Retinal pigment epithelial cell (primary cell): ENCODE measurements at places on chromosomes 5 and 9.

GRCh38 chr5:65760504-65761275 lies 38.7 kb downstream of the NLN start:
- DNase-seq, result no peak

- no peak for DNase-seq
Measured at GRCh38 chr5:370959-371810, 49.7 kb downstream of the AHRR start.

DNA sequence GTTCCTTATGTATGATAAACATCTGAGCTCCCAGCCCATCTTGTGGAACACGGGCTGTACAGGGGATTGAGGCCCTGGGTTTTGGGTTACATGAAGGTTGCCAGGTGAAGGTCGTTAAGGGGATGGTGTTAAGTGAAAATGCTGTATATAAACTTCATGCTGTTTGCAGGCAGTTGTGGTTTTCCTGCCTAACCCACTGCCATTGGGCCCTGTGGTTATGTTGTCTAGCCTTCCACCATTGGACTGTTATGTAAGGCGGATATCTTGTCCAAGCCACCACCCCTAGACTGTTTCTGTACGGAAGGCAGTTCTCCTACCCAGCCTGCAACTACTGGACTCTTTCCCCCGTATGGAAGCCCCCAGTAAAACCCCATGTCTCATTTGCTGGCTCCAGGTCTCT lies 246.1 kb downstream of the KIF4B start:
- no peak for DNase-seq

- DNase-seq, result no peak
Measured at GRCh38 chr5:87394411-87395165, 18.1 kb downstream of the CCNH start.

DNA sequence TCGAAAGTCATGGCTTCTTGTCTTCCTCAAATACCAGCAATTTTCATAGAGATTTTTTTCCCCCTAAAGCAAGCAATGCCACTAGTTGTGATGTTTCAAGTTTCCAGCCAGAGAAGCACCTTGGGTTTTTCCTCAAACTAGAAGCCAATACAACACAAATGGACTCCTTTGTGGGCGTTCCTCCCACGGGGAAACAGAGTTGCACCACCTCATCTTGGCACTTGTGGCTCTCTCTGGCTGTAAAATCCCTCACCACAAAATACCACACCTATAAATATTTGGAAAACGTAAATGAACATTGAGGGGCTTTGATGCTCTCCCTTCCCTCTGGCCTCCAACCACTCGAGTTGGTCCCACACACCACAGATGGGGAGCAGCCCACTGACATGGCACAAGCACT lies 67.2 kb upstream of the PCA3 start:
- no peak for DNase-seq

- DNase-seq, result peak; percentile 14
Measured at GRCh38 chr9:113309204-113309813, 6.1 kb upstream of the RNF183 start.

GRCh38 chr5:83099445-83099844 lies 22.1 kb downstream of the XRCC4 start:
- DNase-seq, result no peak

DNA sequence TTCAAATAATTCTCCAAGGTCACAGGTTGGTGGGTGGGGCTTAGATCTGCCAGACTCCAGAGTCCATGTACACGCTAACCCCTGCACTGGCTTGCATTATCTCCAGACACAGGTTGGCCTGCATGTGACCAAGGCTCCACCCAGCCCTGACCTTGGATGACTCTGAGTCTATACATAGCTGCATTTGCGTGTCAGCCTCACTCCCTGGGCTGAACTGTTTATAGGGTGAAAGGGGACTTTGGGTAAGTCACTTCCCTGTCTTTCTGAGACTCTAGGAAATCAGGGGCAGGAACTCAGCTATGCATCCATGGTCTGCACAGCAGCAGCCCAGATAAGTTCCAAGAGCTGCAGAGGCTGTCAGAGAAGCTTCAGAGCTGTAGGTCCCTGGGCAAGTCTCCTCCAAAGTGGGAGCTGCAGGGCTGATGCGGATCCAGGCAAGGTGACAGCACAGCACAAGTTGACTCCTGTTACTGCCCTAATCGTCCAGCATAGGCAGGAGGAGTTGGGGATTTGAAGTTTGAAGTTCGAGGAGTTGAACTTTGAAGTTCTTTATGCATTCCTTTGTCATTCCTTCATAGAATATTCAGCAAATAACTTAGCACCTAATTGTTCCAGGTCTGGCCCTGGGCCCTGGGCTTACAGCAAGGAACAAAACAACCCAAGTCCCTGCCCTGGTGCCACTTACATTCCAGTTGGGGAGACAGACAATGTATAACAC lies 53.4 kb downstream of the SLC22A5 start:
- DNase-seq, result no peak

DNA sequence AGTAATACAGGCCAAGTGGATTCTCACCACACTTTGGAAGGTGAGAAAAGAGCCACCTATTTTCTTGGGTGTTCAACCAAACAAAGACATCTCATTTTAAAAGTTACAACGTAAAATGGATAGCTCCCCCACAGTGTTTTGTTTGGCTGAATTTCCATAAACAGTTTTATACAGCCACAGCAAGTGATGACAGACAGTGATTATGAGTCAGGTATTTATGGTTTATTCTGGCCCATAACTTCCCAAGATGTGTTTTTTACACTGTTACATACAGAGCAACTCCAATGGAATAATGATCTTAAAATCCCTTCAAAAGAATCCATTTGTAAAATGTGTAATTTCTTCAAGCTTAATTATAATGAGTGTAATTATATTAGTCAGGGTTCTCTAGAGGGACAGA lies 421.3 kb downstream of the TLE1 start:
- no peak for DNase-seq

DNA sequence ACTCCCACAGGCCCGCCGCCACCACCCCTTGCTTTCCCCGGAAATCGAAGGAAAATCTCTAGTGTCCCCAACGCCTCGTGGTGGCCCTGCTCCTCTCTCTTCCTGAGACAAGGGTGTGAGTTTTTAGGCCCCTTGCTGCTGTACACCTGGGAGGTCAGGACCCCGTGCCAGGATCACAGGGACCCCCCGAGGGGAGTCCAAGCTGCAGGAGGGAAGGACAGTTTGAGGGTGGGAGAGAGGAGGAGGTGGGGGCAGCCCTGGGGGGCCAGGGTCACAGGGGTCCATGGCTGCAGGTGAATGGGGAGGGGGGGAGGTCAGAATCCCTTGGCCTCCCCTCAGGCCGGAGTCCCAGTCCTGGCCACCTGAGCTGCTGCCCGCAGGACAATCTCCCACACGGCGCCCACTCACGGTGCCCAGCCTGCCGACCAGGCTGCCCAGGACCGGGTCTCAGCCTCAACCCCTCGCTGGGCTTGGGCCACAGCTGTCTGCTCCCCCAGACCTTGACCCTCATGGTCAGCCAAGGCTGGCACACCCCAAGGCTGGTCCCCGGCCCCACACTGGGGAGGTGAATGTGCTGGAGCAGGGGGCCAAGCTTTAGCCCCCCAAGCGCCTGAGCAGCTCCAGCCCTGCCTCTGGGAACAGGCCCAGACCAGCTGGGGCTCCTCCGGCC lies 19.9 kb downstream of the TPPP start:
- DNase-seq, result no peak

- no peak for DNase-seq
Measured at GRCh38 chr9:132082188-132082587, 2.5 kb upstream of the MED27 start.

DNA sequence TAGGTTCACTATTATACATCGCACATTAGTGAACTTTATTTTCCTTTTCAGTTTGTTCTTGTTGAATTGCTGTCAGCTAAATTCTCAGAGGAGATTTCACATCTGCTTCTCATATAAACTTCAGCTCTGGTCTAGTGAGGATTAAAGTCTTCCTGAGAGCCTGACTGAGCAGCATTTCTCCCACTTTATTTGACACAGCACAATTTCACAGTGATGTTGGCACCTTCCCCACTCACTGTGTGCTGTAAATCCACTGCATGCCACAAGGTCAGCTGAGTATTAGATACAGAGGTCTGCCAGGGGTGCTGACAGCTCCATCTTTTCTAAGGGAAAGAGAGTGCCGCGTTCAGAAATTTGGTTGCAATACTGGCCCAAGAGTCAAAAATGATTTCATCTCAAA lies 567.4 kb downstream of the PRR16 start:
- peak; percentile 62 for DNase-seq

- DNase-seq, result no peak
Measured at GRCh38 chr9:115400796-115401195, 282.8 kb upstream of the TNC start.

DNA sequence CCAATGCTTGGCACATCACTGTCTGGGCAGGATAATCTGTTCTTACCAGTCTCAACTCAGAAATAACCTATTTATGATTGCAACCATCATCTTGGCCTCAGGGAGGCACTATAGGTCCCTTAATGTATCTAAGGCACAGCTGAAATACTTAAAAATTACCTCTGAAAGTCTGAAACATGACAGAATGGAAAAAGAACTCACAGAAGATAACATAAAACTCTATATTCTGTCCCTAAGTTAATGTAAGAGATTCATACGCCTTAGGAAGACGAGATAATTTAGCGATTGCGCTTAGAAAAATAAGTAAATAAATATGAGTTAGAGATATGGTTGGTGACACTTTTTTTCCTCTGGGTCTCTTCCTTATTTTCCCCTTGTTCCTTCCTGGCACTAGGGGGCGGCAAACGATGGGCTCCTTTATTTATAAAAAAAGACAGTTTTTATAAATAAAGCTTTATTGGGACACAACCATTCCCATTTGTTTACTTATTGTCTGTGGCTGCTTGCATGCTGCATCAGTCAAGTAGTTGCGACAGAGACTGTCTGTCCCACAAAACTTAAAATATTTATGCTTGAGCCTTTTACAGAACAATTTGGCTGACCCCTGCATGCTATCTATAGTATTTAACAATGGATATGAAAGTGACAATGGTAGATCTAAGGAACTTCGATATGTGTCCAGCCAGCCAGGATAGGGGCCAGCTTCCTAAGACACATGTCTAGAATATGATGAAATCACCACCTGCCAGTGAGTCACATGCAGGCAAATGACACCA lies 79.6 kb downstream of the PDE4D start:
- DNase-seq, result peak; percentile 28

DNA sequence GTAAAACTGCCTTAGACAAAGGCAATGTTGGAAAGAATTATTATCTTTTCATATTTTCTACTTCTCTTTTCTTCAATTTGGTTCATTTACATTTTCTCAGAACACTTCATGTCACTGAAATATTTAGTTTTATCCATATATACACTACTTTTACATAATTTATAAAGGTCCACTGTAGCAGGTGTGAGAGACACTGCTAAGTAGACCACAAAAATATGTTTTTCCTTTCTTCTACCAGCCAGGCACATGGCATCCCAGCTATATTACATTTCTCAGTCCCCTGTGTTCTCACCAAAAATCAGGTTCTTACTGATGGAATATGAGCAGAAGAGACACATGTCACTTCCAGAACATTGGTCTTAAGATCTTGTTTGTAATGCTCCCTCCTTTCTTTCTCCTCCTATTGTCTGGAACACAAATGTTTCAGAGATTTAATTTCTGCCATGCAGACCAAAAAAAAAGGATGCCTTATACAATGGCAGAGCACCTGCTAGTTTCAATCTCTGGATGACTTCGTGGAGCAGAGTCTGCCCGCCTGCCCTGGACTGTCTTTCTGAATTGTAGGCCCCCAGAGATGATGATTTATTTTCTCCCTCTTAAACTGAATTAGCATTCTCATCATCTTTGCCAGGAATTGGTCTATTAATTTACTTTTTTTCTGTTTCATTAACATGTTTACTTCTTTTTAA lies 125.4 kb upstream of the ACOT12 start:
- no peak for DNase-seq

- DNase-seq, result no peak
Measured at GRCh38 chr5:139381837-139382761, 998 bp downstream of the SLC23A1 start.

- no peak for DNase-seq
Measured at GRCh38 chr5:72427488-72428437, 79.4 kb downstream of the ZNF366 start.

- no peak for DNase-seq
Measured at GRCh38 chr5:179488975-179489374, 61.4 kb upstream of the RUFY1 start.

DNA sequence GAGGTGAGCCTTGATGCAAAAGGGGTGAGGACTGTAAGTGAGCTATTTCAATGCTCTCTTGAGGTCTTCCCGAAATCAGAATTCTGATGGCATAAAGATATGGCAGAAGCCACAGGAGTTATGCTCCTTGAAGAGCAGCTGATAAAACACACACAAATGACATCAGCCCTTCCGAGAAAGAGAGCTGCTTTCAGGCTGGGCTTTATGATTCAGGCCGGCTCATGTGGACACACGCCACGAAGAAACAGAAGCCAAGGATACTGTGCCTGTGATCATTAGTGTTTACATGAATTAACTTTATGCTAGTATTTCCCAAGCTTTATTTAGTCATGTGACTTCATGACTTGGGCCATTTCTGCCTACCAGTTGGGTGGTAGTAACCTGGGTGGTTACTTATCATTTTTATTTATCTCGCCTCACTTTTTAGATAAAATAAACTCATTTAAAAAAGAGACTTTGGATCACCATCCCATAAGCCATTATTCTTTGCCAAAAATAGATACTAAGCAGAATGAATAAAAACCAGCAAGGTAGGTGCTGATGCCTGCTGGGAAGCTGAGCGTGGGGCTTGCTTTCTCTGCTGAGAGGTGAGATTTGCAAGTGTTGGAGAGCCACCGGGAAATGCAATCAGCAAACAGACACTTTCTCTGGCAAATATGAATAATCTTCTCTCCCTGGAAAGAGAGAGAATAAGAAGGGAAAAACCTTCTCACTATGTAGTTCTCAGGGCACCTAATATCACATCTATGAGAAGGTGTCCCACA lies 73.0 kb upstream of the SLC25A51 start:
- DNase-seq, result no peak

DNA sequence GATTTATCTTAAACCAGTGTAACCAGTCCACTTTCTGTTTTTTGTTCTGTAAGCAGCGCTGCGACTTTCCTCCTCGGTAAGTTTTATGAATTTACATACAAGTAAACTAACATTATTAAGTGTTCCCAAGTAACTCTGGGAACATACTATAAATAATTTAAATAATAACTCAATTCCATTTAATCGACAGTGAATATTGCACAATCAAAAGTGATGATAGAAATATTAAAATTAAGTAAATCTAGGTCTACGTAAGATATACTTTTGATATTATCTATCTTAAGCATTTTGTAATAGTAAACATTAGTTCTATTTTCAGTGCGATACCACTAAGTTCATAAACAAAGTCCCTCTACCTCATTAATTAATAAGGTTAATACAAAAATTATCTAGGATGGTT lies 7.8 kb downstream of the NFIB start:
- DNase-seq, result no peak

- no peak for DNase-seq
Measured at GRCh38 chr5:40010436-40010835, 585.7 kb upstream of the DAB2 start.

GRCh38 chr9:84950879-84951811 lies 281.6 kb downstream of the NTRK2 start:
- no peak for DNase-seq

GRCh38 chr9:114720086-114720676 lies 38.2 kb upstream of the TEX48 start:
- DNase-seq, result no peak

- no peak for DNase-seq
Measured at GRCh38 chr5:68348447-68349222, 133.1 kb downstream of the PIK3R1 start.
